ENCODE measurements at places on chromosomes 16 and 17.

DNA sequence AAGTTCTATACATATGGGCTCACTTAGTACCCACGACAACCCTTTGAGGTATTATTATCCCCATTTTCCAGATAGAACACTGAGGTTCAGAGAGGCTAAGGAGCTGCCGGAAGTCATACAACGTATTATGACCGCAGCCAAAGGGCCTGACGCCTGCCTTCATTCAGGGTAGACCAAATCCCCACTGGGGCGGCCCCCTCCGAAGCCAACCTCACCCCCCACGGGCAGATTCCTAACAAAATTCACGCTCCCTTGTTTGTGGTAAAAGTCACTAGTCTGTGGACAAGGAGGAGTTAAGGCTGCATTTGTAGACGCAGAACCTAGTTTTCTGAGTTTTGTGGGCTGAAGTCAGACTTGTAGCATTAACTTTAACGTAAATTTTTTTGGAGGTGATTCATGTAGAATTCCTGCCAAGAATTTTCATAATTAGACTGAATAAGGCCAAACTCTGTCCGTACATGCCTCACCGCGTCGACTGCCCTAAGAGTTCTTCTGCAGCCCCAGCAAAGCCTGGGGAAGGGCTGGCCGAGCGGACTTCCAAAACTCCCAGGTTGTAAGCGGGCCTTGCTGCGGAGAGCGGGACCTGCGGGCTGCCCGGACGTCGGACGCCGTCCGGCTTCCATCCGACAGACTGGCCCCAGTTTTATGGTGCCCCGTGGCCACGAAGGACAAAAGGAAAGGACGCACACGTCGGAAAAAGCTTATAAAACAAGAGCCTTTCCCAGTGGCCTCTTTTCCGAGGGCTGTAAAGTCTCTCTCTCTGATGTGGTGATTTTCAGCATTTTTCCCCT, 75.7 kb downstream of the NXN start:
- DNase-seq = no peak

DNA sequence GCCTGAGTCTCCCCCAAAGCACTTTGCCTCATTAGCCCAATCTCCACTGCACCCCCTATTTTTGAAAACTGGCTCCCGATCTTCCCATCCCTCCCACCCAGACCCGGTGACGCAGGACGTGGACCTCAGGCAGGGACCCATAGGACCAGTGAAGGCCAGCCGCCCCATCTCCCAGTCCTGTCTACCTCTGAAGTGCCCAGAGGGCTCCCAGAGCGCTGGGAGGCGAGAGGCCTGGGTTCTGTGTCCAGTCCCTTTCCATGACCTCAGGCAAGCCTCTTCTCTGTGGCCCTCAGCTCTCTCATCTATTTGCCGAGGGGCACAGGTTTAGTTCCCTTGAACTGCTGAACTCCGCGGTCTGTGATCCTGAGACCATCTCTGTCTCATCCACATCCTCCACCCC, 714 bp downstream of the TNS4 start:
- no peak for DNase-seq

GRCh38 chr17:42484304-42484703, 25.6 kb downstream of the ATP6V0A1 start:
- peak; percentile 54 for DNase-seq

GRCh38 chr16:5065326-5065725, 430 bp downstream of the C16orf89 start:
- DNase-seq = no peak

DNA sequence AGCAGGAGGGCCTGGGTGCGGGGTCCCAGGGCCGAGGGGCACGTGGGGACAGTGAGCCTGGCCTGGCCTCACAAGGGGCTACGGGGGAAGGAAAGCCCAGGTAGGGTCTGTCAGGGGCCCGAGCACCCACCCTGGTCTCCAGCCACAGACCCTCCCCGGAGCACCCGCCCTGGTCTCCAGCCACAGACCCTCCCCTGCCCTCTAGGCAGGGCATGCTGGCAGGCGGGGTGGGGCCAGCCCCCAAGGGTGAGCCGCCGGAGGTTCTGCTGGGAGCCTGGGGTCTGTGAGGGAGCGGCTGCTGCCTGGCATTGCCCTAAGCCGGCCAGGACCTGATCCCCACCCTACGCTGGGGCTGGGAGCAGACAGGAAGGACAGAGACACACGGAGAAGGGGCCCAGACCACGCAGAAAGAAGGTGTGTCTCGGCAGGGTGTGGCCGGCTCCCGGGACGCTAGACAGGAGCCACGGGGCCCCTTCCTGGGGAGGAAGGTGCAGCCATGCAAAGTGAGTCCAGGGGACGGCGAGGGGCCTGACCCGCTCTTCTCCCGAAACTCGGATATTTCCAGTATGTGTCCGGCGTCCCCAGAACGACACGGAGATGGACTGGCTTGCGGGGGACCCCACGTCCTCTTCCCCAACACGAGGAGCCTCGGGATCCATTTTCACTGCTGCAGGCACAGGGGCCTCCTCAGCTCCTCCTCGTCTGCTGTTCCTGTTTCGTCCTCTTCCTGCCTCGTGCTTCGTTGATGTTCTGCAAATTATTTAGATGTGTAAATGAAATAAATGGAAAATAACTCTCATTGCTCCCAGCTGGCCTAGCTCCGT, 15.5 kb downstream of the UTS2R start:
- no peak for DNase-seq

DNA sequence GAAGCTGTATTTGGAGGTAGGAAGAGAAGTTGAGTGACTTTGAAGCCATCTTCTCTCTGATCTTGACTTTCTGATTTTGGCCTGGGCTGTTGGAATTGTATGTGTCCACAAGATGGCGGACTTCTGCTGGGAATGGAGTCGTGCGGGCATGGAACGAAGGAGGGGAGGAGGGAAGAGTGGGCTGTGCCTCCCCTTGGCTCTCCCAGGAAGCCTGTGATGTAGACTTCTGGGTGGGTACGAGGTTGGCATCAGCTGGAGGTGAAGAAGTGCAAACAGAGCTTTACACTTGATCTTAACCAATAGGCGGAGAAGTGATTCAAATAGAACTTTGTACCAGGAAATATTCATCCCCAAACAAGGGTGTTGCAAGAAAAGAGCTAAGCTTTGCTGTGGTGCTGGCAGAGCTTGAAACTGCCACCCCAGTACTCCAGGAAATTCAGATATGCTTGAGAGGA, 7.4 kb upstream of the TMEM220 start:
- no peak for DNase-seq

DNA sequence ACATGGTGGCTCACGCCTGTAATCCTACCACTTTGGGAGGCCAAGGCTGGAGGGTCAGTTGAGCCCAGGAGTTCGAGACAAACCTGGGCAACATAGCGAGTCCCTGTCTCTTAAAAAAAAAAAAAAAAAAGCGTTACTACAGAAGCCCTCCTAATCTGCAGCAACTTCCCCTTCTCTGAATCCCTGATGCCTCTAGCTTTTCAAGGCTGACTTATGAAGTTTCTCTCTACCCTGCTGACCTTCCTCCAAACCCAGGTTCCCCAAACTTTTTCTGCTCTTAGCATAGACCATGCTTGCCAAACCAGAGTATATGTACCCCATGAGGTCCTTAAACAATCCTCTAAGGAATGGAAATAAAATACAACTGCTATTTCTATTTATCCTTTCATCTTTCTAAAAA, 16.4 kb downstream of the LYRM1 start:
- DNase-seq = no peak

DNA sequence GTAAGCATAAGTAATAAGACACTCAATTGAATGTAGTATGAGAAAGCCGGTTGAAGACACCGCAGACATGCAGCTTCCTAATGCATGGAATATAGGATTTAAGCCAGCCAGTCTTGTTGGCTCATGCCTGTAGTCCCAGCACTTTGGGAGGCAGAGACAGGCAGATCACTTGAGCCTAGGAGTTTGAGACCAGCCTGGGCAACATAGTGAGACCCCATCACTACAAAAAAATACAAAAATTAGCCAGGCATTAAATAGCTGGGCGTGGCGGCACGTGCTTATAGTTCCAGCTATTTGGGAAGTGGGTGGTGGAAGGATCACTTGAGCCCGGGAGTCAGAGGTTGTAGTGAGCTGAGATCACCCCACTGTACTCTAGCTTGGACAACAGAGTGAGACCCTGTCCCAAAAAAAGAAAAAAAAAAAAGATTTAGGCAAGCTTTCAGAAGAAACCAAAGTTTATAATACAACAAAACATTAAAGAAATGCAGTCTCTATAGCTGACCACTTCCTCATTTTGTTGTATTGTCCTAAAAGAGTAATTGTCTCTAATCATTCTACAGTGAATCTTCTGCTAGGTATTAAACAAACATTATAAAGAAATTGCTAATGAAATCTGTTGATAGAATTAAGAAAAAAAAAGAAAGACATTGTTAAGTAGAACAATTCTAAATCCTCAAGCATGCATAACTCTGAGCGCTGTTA, 68.6 kb upstream of the KIFC3 start:
- DNase-seq = no peak

- no peak for DNase-seq
Measured at GRCh38 chr17:41258406-41258805, 3.2 kb downstream of the KRTAP9-9 start.

GRCh38 chr17:65371702-65372101, 189.7 kb downstream of the AXIN2 start:
- no peak for DNase-seq

GRCh38 chr17:44277976-44278375, 10.0 kb upstream of the SLC4A1 start:
- no peak for DNase-seq

DNA sequence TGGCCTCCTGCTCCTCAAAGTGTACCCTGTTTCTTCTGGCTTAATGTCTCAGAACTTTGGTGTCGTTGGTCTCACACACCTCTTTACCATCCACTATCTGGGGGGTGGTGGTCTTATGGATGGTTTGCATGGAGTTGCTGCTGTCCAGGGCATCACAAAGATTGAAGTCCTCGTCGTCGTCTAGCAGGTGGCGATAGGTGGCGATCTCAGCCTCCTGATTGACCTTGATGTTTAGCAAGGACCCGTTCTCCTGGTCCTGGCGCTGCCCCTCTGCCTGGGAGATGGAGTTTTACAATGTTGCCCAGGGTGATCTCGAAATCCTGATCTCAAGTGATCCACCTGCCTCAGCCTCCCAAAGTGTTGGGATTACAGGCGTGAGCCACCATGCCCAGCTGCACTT, 31.1 kb upstream of the HELZ start:
- no peak for DNase-seq

- no peak for DNase-seq
Measured at GRCh38 chr16:57838161-57838560, 35.9 kb upstream of the KIFC3 start.

DNA sequence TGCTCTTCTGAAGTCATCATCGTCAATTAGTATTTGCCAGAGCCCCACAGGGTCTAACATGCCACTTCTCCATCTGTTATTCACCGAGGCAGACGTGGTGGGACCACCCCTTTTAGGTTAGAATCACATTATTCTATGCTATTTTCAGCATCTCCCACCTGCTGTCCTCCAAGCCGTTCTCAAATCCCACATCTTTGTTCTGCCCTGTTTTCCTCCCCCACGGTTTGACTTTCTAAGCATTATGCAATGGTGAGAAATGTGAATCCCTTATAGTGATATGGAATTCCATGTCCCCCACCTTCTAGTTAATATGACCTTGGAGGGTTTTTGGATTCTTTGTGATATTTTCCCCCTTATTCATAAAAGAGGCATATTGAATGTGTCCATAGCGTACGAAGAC, 634.1 kb upstream of the RBFOX1 start:
- DNase-seq = no peak

- no peak for DNase-seq
Measured at GRCh38 chr17:82315703-82316358, 1.6 kb downstream of the CD7 start.

GRCh38 chr16:3513892-3514583, 13.2 kb downstream of the CLUAP1 start:
- no peak for DNase-seq

DNA sequence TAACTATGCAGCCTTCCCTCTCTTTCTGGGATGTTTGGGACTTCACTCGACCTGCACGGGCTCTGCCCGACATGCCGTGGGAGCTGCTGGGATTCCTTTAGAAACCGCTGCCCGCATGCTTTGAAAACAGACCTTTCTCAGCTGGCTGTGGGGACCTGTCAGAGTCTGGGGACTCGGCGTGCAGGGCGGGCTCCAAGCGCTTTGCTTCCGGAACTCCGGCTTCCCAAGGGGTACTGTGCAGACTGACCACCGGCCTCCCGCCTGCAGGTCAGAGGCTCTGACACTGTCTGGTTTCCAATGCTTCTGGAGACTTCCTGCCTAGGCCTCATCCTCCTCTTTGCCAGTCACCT, 11.8 kb downstream of the PRSS27 start:
- no peak for DNase-seq

DNA sequence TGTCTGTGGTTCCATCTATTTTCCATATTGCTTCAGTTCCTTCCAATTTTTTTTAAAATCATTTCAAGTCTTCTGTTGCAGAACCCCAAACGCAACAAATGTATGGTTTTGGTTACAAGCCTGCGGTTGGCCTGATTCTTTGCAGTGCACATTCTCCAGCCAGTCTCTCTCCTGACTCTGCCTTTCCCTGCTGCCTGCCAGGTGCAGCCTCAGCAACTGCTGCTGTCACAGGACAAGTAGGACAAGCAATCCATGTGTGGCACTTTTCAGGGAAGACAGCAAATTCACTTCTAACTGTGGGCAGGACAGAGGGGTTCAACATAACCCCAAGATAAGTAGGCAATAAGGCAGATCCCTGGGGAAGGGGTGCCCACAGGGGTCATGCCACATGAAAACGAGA, 24.2 kb downstream of the EMP2 start:
- DNase-seq = no peak

DNA sequence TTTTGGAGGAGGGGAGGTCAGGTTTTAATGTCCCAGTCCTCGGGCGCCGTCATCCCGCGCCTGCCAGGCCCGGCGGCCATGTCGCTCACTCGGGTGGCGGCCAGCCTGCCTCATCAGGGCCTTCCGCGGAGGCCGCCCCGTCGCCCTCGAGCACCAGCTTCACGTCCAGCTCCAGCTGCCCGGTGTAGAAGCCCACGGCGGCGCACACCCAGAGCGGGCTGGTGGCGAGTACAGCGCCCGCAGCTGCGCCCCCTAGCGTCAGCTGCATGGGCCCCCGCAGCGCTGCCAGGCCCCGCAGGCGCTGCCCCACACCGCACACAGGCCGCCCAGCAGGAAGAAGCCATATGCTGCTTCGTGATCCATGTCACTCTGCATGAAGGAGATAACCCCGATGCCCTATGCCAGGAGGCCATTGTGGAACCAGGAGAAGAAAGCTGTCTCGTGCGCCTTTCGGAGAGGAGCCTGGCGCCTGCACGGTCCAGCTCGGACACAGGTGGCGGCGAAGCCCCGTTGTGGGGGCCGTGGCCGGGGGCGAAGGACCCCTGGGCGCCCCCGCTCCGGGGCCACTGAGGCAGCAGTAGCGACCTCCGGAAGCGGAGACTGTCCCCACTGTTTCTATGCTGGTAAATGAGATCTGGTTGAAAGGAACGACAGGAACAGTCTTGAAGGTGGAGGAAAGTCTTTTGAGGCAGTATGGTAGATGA, 9.6 kb downstream of the AP2B1 start:
- DNase-seq = no peak

Data from stimulated activated CD8-positive, alpha-beta memory T cell treated with anti-CD3 and anti-CD28 coated beads, Interleukin-12 subunit alpha, Interleukin-12 subunit beta, amount 100 ng/mL, for 4 hours (primary cell).